ENCODE measurements at places on chromosomes 1 and 21. TPM values are rescaled to one million over a fixed set of nuclear protein-coding genes. Genes with fewer than 3 reads are reported as not detected.

The C4BPA gene
- total RNA-seq: not detected

The MCOLN2 gene
- total RNA-seq: 1.0 TPM

The SPRR2B gene
- total RNA-seq: not detected

DNA sequence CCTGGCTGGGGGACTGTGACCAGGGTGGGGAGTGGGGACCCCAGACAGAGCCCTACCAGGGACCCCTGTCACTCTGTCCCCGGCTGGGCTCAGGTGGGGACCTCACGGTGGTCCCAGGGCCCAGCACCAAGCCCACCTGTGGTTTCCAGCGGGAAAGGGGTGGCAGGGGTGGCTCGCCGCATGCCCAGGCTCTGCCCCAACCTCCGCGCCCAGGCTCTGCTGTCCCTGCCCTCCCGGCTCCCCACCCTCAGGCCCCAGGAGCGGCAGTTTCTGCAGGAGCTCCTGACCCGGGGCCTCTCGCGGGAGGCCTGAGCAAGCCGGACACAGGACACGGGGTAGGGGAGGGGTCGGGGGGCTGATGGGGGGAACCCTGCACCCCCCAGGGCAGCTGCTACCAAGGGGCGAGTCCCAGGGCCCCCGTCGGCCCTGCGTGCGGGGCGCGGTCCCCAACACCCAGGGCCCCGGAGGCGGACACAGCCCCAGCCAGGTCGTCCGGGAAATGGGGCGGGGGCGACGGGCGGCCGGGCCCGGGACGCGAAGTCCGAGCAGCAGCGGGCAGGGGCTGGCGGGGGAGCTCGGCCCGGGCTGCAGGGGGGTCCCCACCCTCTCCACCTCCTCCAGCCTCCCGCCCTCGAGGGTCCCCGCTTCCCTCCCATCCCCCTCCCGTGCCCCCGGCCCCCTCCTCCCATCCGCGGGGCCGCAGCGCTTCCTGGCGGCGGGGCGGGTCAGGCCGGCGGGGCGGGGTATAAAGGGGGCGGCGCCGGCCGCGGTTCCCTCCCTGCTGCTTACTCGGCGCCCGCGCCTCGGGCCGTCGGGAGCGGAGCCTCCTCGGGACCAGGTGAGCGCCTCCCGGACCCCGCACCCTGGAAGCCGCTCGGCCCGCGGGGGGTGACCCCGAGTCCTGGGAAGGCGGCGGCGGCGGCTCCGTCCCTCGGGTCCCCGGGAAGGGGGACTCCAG, at the start of gene COL6A2:
Gene COL6A2, plus strand, starts transcription at position 777 of the 958 bp plus-strand sequence.
- peak; percentile 55 for DNase-seq

DNA sequence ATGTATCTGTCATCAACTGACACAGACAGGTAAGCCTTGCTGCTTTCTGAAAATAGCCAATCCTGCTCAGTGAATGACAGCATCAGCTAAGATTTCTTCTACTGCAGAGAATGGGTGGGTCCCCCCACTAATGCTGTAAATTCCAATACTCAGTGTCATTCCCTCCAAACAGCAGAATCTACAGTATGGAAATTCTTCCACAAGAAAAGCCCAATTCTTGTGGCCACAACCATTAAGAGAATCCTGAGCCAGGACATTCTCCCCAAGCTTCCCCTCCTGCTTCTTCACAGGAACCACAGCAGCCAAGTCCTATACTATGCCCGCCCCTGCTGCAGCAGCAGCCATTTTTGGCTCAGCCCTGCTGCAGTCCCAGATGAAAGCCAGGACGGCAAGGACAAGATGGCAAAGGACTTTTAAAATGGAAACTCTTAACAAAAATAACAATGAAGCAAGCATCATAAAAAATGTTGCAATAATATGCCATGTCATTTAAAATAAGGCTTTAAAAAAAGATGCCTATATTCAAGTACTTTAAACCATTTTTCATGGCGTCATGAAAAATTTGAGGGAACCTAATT, 26.8 kb downstream of the EIF4G3 start:
- DNase-seq: peak; percentile 10

DNA sequence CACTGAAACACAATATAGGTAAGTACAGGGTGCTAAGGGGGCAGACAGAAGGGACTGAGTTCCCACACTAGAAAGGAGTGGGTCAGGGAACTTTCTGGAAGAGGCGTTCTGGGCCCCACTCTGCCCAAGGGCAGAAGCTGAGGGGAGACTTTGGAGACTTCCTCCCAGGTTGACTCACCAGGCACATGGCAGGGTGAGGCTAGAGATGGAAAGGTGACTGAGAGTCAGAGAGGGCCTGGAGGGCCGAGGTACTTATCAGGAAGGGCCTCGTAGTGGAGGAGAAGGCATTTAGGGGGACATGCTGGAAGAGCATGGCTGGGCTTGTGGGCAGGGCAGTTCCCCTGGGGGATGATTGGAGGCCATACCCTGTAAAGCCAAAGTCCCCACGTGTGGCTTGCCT, 159.9 kb upstream of the JUN start:
- DNase-seq: no peak

DNA sequence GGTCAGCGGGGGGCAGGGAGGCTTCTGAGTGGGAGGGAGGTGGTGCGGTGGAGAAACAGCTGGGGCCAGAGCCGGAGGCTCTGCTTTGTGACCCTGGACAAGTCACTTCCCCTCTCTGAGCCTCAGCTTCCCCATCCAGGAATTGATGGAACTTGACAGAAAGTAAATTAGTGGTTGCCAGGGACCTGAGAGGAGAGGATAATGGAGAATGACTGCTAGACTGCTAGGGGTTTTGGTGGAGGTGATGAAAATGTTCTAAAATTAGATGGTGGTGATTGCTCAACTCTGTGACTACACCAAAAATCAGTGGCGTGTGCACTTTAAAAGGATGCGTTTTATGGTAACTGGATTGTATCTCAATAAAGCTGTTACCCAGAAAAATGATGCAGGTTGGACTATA, 100.9 kb downstream of the ARHGEF10L start:
- DNase-seq: no peak

GRCh38 chr1:242128951-242129502, 130.1 kb upstream of the MAP1LC3C start:
- no peak for DNase-seq

GRCh38 chr1:166902279-166902678, 26.2 kb upstream of the TADA1 start:
- DNase-seq: no peak

- DNase-seq: no peak
These were observed 35.1 kb downstream of the FGGY start for GRCh38 chr1:59331686-59332620.

- DNase-seq: no peak
These were observed 38.6 kb downstream of the BMP8A start for GRCh38 chr1:39529901-39530535.

DNA sequence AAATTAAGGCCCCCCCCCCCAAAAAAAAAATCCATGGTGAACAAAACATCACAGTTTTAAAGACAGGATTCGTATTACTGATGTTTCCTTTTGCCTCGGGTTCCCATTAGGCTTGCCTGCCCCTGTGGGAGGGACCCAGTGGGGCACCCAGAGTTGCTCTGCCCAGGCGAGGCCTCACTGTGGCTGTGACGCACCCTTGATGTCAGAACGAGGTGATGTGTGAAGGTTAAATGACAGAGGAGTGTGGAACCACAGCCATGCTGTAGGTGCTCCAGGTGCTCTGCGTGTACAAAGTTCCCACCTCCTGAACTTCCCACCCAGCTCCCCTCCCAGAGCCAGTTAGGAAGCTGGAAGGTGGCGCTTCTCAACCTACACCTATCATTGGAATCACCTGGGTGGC, 37.9 kb downstream of the GRHL3 start:
- DNase-seq: no peak

DNA sequence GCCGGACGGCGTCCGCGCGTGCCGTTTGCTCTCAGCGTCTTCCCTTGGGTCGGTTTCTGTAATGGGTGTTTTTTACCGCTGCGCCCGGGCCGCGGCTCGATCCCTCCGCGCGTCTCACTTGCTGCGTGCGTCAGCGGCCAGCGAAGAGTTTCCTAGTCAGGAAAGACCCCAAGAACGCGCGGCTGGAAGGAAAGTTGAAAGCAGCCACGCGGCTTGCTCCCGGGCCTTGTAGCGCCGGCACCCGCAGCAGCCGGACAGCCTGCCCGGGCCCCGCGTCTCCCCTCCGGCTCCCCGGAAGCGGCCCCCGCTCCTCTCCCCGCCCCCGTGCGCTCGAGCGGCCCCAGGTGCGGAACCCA, 159.8 kb downstream of the RUNX1 start:
- DNase-seq: peak; percentile 41

DNA sequence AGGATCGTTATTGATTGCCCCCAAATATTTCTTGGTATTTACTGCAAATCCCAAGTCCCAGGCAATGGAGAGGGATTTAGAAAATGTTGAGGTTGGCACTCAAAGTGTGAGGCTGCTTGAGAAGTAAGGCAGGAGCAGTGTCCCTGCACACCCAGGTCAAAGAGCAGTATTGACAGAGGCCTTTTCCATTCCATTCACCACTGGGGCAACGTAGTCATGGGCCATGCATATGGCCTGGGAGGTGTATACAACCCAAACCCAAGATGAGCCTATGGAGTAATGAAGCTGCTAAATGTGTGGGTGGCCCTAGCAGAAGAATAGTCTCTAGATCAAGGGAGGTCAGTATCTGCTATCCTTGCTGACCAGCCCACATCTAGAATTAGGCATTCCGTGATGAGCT, 245.6 kb downstream of the FOXD2 start:
- DNase-seq: no peak

DNA sequence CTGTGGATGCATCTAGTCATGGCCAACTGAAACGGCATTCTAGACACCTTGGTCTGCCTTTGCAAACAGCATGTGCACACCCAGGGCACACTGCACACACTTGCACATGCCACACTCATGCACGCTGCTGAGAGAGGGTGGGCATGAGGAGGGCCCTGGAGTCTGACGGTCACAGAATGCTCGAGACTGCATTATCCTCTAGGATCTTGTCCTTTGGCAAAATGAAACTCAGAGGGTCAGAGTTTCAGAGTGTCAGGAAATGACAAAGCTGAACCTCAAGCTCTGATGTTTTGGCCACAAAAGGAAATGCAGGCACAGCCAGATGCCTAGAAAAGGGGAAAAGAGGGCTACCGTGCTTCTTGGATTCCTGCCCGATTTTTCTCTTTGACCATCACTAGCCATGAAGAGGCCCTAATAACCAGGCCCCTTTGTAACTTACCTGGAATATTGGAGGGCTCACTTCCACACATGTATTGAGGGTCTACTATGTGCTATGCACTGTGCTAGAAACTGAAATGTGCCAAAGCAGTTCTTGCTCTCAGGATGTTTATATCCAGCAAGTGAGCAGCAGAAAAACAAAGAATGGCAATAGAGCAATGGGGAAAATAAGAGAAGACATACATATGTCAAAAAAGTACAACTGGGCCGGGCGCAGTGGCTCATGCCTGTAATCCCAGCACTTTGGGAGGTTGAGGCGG, 65.4 kb downstream of the TOMM20 start:
- DNase-seq: no peak

- DNase-seq: no peak
These were observed 26.6 kb downstream of the ARHGEF16 start for GRCh38 chr1:3481046-3481445.

Measured in neural crest cell (in vitro differentiated cells).